Kidney (tissue), 22 donors: ENCODE measurements at places on chromosomes 12 and 14.

DNA sequence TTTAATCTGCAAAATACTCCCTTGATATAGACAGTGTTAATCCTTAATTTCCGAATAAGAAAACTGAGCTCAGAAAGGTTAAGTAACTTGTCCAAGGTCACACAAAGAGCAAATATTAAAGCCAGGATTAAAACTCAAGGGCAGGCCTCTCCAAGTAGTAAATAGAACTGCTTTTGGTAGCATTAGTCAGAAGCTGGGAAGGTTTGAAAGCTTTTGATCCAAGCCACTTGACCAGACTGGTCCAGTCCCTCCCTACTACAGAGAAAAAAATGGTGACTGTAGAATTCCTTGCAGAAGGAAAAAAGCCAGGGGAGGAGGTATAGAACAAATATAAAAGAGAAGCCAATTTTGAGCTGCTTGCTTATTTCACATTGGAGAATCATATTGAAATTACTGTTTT, 111.5 kb downstream of the NT5DC3 start:
- DNase-seq: no peak

DNA sequence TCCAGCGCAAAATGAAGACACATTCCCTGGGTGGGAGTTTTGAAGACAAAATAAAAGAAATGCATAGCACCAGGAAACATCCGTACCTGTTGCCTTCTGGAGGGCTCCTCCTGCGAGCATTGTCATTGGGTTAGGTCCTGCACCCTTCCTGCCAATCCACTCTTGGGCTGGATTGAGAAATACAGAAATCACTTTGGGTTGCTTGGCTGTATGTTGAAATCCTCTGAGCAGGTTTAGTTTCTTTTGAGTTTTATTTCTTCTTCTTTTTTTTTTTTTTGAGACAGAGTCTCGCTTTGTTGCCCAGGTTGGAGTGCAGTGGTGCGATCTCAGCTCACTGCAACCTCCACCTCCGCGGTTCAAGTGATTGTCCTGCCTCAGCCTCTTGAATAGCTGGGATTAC, 67.6 kb downstream of the ARF6 start:
- DNase-seq: no peak

DNA sequence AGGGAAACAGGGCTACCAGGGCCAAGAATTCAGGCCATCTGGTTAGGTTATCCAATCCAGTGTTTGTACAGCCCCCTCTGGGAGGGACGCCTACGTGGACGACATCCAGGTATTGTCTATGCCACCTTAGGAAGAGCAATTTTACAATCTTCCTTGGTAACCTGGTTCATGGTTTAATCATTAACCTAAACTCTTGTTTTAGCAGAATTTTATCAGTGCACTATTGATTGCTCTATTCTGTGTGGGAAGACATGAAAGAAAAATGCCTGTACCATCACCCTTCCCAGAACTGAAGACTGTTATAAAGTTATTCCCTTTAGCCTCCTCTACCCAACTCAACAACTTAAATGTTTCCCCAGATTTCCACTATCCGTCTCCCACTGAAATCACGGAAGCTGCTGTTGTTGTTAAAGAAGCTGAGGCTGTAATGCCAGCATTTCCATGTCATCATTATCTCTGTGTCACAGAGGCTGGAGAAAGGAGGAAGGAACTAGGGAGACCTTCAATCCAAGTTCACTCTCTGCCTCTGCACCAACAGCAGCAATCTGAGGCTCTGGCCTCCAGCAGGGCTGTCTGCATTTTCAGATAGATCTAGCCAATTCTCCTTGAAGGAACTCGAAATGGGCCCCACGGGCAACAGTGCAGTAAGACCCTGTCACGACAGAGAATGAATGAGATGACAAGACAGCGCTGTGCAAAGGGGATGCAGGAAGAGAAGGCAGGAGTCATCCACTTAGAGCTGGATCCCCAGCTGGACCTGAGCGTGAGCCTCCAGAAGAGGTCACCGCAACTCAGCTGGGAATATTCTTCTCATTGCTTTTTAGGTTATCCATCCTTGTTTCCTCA, 183.4 kb upstream of the GZMB start:
- DNase-seq: peak; percentile 41

- DNase-seq: peak; percentile 5
Observed at GRCh38 chr14:69490219-69490918, 5.8 kb downstream of the PLEKHD1 start.

DNA sequence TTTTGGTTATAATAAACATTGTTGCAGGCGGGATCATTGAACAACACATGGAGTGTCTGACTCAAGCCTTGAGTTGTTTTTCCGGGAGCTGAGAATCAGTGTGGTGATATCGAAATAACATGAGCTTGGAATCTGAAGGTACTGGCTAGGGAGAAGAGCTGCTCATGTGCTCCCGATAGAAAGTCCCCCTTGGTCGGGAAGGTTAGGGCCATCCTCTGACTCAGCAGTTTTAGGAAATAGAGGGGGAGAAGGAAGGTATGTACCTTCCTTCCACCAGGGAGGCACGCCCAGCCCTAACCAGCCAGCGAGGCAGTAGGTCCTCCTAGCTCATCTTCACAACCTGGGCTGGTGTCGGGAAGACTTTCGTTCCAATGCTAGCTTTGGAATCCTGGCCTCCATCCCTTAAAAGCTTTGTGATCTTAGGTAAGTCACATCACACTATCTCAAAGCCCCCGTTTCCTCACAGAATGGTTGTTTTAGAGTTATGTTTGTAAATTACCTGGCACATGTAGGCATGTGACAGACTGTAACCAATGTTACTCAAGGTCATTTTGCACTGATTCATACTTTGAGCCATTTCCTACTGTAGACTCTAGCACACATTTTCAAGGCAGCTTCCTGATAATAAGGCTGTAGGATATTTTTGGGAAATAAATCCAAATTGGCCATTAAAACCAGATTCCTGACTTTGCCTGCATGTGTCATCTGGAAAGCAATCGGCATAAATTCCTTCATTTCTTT, 1.9 kb upstream of the RAB35 start:
- no peak for DNase-seq

GRCh38 chr12:84950971-84951546, 38.5 kb upstream of the SLC6A15 start:
- no peak for DNase-seq

DNA sequence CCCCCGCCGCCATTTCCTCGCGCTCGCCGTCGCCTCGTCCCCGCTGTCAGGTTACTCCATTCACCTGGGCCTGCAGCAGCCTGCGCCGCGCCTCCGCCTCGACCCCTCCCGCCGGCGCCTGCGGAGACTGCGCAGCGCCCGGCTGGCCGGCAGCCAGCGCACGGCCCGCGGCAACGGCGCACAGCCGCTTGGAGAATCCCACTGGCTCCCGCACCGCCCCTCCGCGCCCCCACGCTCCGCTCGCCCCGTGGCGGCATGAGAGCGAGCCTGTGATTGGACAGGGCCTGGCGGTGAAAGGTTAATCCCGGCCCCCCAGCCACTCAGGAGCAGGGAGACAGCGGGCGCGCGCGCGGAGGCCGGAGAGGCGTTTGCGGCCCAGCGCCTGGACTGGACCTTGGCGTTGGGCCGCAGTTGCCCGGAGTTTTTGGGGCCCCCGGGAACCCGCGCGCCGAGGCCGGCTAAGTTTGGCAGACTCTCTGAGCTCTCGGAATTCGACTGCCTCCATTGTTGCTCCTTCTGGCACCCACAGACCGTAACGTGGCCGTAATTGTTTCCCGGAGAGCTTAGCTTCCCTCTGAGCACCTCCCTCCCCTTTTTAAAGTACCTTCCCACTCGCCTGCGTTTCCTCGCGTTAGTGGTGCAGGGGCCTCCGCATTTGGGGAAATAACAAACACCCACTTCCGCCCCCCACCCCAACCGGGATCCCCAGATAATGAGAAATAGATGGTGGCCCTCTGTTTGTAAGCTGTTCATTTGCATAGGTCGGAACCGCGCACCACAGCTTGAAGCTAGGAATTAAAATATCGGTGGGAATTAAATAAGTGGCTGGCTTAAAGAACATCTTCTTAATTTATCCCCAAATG, at the start of gene DICER1:
TSS of gene DICER1 (minus strand) at position 203 of the 863 bp plus-strand sequence. CDS start 24,071 bp downstream, outside the sequence.
- DNase-seq: peak; percentile 98

GRCh38 chr12:65090461-65090860, 30.6 kb downstream of the WIF1 start:
- DNase-seq: no peak

- DNase-seq: peak; percentile 93
Observed at GRCh38 chr12:124567673-124568373, 411 bp upstream of the NCOR2 start.

DNA sequence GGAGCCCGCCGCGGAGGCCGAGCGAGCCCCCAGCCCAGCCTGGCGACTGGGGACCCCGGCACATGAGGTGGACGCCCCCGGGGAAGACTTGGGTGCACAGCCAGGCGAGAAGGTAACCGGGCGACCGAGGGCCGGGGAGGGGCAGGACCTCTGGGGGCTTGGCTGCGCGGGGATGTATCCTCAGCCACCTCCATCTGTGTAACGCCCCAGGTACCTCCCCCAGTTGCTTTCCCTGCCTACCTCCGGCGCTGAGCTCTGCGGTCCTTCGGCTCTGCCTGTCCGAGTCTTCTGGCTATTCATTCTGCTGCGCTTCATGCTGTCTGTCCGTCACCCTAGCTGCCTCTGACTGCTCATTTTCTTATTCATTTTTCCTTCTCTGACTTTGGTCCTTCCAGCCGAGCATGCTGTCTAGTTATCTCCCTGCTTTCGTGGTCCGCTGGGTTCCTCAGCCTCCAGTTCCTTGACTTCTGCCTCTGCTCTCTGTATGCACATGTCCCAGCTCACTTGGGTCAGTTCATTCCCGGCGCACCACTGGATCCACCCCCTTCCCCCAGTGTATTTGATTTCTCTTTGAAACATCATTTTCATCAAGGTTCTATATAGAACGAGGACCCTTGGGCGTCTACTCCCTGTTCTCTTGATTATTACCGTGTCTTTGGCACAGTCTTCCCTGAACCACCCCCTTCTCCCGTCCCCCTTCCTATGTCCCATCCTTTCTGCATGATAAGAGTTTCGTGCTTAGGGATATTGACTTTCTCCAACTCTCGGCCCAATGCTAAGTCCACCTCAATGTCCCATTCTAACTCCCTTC, 612 bp downstream of the PHC1 start:
- peak; percentile 76 for DNase-seq

- no peak for DNase-seq
Observed at GRCh38 chr14:37890095-37890494, 294.7 kb downstream of the TTC6 start.

DNA sequence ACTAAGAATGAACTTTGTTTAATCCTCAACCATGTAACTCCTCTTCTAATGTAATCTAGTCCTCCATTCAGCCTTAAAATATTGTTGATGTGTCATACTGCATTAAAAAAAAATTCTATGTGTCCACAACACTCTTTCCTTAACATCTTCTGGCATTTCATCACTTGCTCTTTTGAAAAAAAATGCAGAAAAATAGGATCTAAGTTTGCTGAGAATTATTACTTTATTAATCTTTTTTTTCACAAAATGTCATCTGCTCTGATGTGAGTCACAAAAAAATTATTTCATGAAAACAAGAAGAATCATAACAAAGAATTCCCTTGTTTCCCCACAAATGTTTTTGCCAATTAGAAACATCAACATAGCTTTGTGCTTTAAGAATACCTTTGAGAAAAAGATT, 410.1 kb upstream of the MGAT4C start:
- no peak for DNase-seq
